ENCODE measurements at places on chromosomes 12 and 14. TPM values are rescaled to one million over a fixed set of nuclear protein-coding genes. Genes with fewer than 3 reads are reported as not detected.

DNA sequence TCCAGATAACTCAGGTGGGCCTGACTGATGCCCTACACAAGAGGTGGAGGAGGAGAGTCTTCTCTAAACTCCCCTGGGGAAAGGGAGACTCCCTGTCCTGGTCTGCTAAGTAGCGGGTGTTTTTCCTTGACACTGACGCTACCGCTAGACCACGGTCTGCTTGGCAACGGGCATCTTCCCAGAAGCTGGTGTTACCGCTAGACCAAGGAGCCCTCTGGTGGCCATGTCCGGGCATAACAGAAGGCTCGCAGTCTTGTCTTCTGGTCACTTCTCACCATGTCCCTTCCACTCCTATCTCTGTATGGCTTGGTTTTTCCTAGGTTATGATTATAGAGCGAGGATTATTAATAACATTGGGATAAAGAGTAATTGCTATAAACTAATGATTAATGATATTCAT, 965.5 kb downstream of the TMEM121 start:
- no peak for DNase-seq

The GUCY2C gene
- not detected for total RNA-seq

- no peak for DNase-seq
Observed at GRCh38 chr12:32240162-32240561, 133.5 kb downstream of the BICD1 start.

The SLC4A8 gene
- 0.41 TPM for total RNA-seq

DNA sequence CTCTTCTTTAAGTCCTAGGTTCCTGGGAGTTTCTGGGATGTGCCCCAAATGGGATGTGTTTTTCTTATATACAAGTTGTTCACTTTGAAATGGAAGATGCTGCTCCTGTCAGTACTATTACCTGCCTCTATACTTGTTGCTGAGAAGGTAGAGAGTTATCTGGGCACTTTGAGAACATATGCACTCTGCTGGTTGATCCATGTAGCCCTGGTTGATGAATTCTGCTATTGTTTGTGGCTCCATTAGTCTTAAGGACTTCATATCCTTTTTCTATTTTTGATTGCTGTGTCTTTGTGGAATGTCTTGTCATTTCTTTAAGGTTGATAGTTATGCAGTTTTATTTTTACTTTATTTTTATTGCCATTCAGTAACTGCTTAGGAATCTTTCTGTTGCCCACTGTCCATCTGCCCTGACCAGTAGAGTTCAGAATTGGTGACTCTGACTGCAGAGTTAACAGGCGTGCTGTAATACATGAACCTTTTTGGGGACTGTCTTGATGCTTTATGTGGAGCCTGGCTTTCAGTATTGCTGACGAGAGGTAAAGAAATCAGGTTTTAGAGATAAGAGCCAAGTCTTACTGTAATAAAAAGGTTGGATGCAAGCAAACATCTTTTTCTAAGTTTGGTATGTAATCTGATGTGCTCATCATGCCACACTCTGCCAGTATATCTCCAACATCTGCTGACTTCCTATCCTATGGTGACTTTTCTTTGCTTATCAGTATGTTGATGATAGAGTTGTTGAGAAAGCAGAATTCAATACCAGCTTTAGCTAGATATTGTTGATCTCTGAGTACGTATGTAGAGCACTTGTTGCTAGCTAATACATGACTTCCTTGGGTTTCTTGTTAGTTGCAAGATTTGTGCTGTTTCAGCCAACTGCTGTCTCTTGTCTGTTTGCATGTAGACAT, 1.6 kb downstream of the GMPR2 start:
- DNase-seq, result no peak

- no peak for DNase-seq
Observed at GRCh38 chr14:74417611-74418010, 8.4 kb downstream of the SYNDIG1L start.

The RPS6KL1 gene
- 6.4 TPM for total RNA-seq

- no peak for DNase-seq
Observed at GRCh38 chr12:116528498-116528897, 30.7 kb upstream of the MAP1LC3B2 start.

- no peak for DNase-seq
Observed at GRCh38 chr12:57766464-57767304, at the start of gene CYP27B1. Gene CYP27B1, minus strand, starts transcription at chr12:57767078. Its CDS starts 37 bp downstream, at chr12:57767041.

GRCh38 chr14:103859416-103860202, 12.2 kb upstream of the PPP1R13B start:
- no peak for DNase-seq

The ATN1 gene
- total RNA-seq, result 30.3 TPM

GRCh38 chr14:68341411-68342212, 451.3 kb downstream of the ZFP36L1 start:
- no peak for DNase-seq

GRCh38 chr12:46154221-46154985, 114.4 kb downstream of the SLC38A1 start:
- no peak for DNase-seq

GRCh38 chr12:118356809-118357256, 15.9 kb downstream of the TAOK3 start:
- DNase-seq, result no peak

DNA sequence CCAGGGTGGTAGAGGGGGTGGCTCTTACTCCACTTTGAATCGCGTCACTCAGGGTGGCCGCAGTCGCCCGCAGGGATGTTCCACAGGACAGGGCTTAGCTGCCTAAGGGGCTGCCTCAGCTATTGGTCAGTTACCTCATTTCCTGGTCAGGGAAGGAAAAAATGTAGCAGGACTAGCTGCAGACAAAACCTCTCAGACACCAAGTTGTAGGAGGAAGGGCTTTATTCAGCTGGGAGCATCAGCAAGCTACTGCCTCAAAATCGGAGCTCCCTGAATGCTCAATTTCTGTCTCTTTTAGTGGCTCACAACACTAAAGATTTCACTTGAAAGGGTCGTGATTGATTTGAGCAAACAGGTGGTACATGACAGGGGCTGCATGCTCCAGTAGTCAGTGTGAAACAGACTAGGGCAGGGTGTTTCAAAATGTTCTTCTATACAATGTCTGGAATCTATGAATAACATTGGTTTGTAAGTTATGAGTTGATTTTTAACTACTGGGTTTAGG, 6.4 kb upstream of the CLEC6A start:
- DNase-seq, result no peak

- DNase-seq, result no peak
Observed at GRCh38 chr14:65877166-65877565, 464.6 kb downstream of the FUT8 start.

GRCh38 chr12:67239061-67239460, 30.1 kb upstream of the CAND1 start:
- DNase-seq, result no peak

The ACOT6 gene
- not detected for total RNA-seq

DNA sequence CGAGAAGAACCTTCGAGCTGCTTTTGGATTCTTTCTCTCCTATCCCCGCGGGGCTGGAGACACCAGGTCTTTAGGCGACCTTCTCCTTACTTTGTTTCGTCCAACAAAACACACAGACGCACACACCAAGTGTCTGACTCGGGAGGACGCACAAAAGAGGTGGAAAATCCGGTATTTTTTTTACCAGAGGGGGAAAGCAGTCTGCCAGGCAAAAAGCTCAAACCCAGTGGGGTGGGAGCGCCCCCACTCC, 2.1 kb downstream of the SIX4 start:
- no peak for DNase-seq

- no peak for DNase-seq
Observed at GRCh38 chr12:5262885-5263284, 169.0 kb upstream of the NTF3 start.

GRCh38 chr12:76117067-76117691, 32.7 kb upstream of the NAP1L1 start:
- DNase-seq, result no peak

The CLEC6A gene
- not detected for total RNA-seq

- no peak for DNase-seq
Observed at GRCh38 chr12:71654200-71654599, 9.4 kb downstream of the ZFC3H1 start.

DNA sequence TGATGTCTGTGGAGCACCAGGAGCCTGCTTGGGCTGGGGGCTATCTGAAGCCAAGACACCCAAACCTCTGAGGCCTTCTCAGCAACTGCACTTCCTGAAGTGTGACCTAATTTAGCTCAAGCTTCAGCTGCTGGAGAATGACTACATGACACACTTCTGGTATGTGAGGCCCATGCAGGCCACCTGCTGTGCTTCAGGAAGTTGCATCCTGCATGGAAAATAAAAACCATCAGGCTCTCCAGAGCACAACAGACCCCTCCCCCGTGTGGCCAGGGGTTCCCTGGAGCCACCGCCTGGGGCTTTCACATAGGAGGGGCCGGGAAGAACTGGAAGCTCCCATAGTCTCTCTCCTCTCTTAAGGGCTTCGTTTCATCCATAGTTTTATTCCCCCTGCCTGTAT, 217.7 kb downstream of the SLC15A4 start:
- DNase-seq, result no peak

GRCh38 chr14:96069421-96069820, 30.3 kb downstream of the C14orf132 start:
- DNase-seq, result no peak

GRCh38 chr12:122981587-122982476, 1.4 kb downstream of the ARL6IP4 start:
- DNase-seq, result no peak

GRCh38 chr14:74219277-74220205, 19.7 kb upstream of the VSX2 start:
- DNase-seq, result no peak

DNA sequence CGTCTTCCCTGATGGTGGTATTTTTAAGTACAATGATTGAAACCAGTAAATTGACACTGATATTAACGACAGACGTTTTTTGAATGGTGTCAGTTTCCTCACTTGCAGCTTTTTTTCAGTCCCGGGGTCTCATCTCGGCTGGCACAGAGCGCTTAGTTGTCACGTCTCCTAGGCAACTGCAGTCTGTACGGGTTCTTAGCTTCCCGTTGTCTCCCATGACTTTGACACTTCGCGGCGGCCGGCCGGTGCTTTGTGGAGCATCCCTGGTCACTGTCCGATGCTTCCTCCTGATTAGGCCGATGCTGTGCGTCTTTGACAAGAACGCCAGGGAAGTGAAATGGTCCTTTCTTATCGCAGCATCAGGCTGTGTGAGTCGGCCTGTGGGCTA, 67.4 kb downstream of the ADGRD1 start:
- no peak for DNase-seq

DNA sequence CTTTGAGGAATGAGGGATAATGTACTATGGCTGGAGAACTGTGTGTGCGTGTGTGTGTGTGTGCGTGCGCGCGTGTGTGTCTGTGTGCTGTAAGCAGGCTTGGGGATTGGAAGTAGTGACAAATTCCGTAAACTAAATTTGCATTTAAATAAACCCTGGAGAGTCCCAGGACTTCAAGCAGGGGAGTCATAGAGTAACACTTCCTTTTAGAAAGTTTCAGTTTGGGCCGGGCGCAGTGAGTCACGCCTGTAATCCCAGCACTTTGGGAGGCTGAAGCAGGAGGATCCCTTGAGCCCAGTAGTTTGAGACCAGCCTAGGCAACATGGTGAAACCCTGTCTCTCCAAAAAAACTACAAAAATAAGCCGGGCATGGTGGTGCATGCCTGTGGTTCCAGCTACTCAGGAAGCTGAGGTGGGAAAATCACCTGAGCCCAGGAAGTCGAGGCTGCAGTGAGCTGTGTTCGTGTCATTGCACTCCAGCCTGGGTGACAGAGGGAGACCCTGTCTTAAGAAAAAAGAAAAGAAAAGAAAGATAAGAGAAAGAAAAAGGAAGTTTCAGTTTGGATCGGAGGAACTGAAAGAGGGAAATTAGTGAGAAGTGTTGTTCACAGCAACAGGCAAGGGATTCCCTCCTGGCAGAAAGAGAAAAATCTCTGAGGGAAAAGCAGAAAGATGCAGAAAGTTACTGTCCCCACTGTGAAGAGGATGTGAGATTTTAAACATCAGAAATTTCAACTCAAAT, 222.7 kb upstream of the SOX5 start:
- no peak for DNase-seq

Data from naive thymus-derived CD8-positive, alpha-beta T cell (primary cell).